ENCODE measurements at places on chromosomes 7 and 10.
A peak's percentile ranks its signal among the peaks of the same experiment; 100 is the strongest.

DNA sequence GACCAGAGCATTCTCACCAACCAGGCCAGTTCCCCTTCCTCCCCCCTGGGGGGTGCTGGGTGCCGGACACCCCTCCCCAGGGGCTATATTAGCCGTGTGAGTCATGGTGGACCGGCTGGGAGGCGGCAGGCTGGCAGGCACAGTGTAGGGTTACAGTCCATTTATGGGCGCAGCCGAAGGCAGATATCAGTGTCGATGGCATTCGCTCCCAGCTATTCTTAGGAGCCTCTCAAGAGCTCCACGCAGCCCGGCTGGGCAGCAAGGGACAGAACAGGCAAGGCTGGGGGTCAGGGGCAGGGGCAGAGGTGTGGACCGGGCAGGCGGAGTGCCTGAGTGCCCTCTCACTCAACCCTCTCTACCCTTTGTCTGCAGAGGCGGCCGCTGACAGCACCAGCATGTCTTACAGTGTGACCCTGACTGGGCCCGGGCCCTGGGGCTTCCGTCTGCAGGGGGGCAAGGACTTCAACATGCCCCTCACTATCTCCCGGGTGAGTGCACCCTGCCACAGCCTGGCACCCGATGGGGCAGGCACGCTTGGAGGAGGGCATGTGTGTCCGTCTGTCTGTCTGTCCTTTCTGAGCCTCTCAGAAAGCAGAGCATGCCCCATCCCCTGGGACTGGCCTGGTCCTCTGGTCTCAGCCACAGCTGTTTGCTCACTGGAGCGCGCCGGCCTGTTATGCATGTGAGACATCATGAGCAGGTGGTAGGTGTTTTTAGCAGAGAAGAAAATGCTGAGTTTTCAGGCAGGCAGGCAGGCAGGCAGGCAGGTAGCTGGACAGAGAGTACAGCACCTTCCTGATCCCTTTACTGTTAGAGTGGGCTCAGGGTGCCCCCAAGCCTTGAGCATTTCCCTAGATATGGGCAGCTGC lies at the start of gene LDB3:
Gene LDB3 (plus strand): TSS at position 215 of the 869 bp plus-strand sequence. CDS start 181 bp downstream, at position 396.
- DNase-seq, result no peak

DNA sequence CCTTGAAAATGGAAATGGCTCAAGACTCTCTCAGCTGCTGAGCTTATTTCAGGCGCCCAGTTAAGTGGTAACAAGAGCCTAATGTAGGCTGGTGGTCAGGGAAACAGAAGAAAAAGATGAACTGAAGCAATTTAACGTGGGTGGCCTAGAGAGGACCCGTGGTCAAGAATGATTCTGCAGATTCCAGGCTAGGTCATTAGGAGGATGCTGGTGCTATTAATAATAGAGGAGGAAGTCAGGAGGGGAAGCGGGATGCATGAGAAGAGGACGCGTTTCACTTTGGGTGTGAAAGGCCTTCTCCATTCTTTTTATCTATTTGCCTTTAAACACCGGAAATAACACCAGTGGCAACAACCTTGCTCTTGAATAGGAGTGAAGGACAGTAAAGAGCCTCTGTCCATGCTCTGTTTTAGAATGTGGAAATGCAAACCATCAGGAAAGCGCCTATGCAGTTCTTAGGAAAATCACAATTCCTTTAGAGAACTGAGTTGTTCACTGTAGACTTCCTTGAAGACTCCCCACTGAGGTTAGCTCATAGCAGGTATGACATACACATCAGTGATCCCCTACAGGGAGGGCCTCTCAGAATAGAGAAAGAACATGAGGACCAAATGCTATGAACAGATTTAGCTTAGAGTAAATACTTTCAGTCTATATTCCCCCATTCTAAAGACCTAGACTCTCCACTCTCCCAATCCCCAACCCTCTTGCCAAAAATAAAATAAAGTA lies 8.6 kb downstream of the LIPA start:
- DNase-seq, result no peak

GRCh38 chr7:100428199-100428966 lies at the start of gene ZCWPW1:
Gene ZCWPW1 (minus strand): TSS chr7:100428703. CDS start chr7:100420649, 8,054 bp downstream.
- peak; percentile 85 for DNase-seq

- DNase-seq, result no peak
Measured at GRCh38 chr10:132698761-132699391, 87.1 kb downstream of the NKX6-2 start.

All from AML-193 (cell line).